Sigmoid colon (tissue), 7 donors: ENCODE measurements at places on chromosomes 6 and 20. TPM values are rescaled to one million over a fixed set of nuclear protein-coding genes. Genes with fewer than 3 reads are reported as not detected.

- H3K4me3 ChIP-seq = no peak overlapping the region
- H3K4me1 ChIP-seq = no peaks in the 10 kb centered on the region
- H3K27me3 ChIP-seq = no peaks in the 10 kb centered on the region
Observed at GRCh38 chr6:434051-434705, 42.6 kb downstream of the IRF4 start.

GRCh38 chr20:62752181-62752670 lies 43.6 kb downstream of the NTSR1 start:
- DNase-seq = no peak
- H3K36me3 ChIP-seq = no peaks in the 10 kb centered on the region
- H3K4me1 ChIP-seq = peaks cover 60% of the 10 kb centered on the region
- H3K27me3 ChIP-seq = no peaks in the 10 kb centered on the region

The PLA2G7 gene
- total RNA-seq = 1.1 TPM

The VNN1 gene
- 0.83 TPM for total RNA-seq

The OCSTAMP gene
- not detected for total RNA-seq

The POU5F1 gene
- 0.16 TPM for total RNA-seq

GRCh38 chr6:47741807-47742206 lies 40.0 kb upstream of the OPN5 start:
- H3K4me1 ChIP-seq = no peaks in the 10 kb centered on the region
- peak overlapping the region; percentile 43 for H3K27ac ChIP-seq
- no peaks in the 10 kb centered on the region for H3K36me3 ChIP-seq
- no peaks in the 10 kb centered on the region for H3K27me3 ChIP-seq

The LY6G6C gene
- total RNA-seq = not detected

- H3K4me3 ChIP-seq = no peak overlapping the region
- no peak overlapping the region for H3K27ac ChIP-seq
- H3K4me1 ChIP-seq = no peaks in the 10 kb centered on the region
- no peaks in the 10 kb centered on the region for H3K27me3 ChIP-seq
- no peak for DNase-seq
- no peaks in the 10 kb centered on the region for H3K36me3 ChIP-seq
Observed at GRCh38 chr6:104326173-104327001, 533.3 kb downstream of the HACE1 start.

- H3K36me3 ChIP-seq = no peaks in the 10 kb centered on the region
- H3K27me3 ChIP-seq = no peaks in the 10 kb centered on the region
- DNase-seq = no peak
- H3K4me1 ChIP-seq = peaks cover 10% of the 10 kb centered on the region
- H3K27ac ChIP-seq = no peak overlapping the region
Observed at GRCh38 chr20:50256577-50256976, 65.9 kb downstream of the CEBPB start.

DNA sequence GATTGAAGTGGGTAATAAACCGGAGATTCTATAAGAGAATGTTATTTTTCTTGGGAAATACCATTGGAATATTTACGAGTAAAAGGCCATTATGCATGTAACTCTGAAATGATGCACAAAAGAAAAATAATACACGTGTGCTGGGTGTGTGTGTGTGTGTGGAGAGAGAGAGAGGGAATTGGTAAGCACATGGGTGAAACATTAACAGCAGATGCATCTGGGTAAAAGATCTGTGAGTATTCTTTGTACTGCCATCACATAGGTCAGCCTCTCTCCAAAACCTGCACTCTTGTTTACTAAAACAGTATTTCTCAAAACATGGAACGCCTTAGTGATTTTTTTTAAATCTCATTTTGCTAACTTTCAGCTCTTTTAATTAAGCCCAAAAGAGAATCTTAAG lies 28.9 kb downstream of the EYA2 start:
- no peak overlapping the region for H3K27ac ChIP-seq
- no peaks in the 10 kb centered on the region for H3K27me3 ChIP-seq
- no peak overlapping the region for H3K4me3 ChIP-seq
- no peak for DNase-seq

The RSPH4A gene
- 1.1 TPM for total RNA-seq

The CPNE5 gene
- total RNA-seq = 1.9 TPM
